ENCODE measurements at places on chromosomes 13 and 19.

GRCh38 chr13:66559093-66559492, 671.0 kb downstream of the PCDH9 start:
- DNase-seq = no peak

DNA sequence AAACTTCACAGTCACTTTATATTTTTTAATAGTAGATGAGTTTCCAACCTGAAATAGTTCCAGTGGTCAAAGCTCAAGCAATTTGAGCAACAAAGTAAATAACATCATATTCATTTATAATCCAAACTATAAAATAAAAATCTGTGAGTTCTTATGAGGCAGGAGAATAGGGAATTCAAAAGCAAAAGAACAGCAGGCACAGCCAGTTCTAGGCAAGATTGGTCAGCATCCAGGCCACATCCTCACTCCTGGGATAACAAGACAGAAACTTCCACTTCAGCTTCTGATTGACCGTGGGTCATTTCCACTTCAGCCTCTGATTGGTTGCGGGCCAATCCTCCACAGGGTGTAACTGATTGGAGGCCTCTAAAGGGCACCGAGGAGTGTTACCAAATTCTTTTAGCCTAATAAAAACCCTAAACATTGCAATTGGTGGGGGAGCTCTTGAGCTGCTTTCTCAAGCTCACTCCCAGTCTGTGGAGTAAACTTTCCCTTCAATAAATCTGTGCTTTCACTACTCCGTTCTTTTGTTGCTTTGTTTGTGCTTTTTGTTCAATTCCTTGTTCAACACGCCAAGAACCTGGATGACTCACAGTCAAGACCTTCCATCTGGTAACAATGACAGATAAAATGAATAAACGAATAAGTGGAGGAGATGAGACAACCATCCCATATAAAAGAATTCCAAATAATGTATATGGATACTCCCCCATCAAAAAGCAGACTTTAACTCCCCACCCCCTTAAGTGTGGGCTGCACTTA, 42.6 kb upstream of the AMER2 start:
- no peak for DNase-seq

DNA sequence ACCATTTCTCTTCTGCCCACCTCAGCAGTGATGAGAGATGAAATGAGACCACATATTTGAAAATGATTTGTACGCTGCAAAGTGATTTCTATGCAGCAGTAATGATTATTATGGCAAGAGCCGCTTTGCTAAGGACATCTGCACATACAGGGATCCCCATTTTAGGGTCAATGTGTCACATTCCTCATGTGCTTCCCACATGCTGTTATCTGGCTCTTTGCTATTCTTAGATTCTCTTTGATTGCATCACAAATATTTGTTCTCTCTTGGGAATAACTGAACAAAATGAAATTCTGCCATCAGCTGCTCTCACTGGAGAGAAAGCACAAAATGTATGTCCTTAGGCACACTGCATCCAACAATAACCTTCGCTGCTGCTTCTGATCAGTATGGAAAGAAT, 209.5 kb upstream of the IPO5 start:
- no peak for DNase-seq

GRCh38 chr19:50500060-50500752, 10.8 kb downstream of the JOSD2 start:
- DNase-seq = no peak

DNA sequence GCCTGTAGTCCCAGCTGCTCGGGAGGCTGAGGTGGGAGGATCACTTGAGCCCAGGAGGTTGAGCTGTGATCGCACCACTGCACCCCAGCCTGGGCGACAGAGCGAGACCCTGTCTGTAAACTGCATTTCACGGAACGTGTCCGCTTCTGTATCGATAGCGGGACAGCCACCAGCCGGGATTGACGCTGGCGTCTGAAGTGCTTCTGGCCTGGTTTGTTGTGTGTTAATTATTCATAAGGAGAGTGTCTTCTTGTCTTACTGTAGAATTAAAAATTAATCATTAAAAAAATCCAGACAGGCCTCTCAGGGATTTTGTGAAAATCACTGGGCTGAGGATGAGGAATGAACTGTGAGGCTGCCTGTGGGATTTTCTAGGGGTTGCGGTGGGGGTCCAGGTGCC, 16.2 kb upstream of the MISP start:
- DNase-seq = no peak

GRCh38 chr13:99640260-99640659, 139.0 kb downstream of the TM9SF2 start:
- no peak for DNase-seq

DNA sequence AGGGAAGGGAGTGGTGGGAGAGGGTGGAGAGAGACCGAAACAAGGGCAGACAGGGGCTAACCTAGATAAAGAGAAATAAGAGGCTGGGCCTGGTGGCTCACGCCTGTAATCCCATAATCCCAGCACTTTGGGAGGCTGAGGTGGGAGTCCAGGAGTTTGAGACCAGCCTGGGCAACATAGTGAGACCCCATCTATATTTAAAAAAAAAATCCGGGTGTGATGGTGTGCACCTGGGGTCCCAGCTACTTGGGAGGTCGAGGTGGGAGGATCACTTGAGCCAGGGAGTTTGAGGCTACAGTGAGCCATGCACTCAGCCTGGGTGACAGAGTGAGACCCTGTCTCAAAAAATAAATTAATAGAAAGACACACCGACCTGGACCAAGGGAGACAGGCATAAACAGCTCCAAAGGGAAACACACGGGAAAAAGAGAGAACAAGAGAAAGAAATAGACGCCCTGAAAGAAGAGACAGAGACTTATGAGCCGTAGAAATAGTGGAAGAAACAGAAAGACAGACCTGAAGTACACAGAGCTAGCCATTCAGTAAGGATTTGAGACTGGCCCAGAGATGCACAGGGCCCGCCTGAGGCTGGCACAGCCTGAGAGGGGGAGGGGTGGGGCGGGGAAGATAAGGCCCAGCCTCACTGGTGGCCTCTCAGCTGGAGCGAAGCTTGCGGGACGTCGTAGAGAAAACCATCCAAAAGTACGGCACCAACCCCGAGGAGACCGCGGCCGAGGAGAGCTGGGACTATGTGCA, 2.2 kb downstream of the CD37 start:
- no peak for DNase-seq

GRCh38 chr13:24301911-24302310, 7.5 kb upstream of the C1QTNF9 start:
- no peak for DNase-seq

GRCh38 chr13:25731037-25731436, 320.8 kb downstream of the SHISA2 start:
- DNase-seq = no peak

- DNase-seq = no peak
These were observed 3.7 kb upstream of the NOP53 start for GRCh38 chr19:47741544-47742140.

DNA sequence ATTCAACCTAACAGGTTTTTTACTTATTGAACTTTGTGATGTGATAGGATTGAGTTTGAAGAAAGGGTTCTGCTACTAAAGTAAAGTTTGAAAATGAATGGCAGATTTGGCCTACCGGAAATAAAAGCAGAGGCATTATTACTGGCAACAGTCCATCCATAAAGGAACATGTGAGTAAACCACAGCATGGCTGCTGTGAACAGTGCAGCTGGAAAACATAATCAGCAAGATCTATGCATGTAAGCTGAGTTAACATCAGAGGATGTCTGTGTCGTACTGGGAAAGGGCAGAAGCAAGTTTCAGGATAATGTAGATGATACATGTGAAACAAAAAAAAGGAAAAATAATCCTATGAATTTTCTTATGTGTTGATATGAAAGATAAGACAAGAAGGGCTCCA, 87.6 kb downstream of the CYSLTR2 start:
- DNase-seq = no peak

- no peak for DNase-seq
These were observed 65.0 kb downstream of the ARHGEF7 start for GRCh38 chr13:111179908-111180760.

GRCh38 chr19:36489920-36490415, 607 bp upstream of the ZNF566 start:
- peak; percentile 77 for DNase-seq

- no peak for DNase-seq
These were observed 55.3 kb downstream of the STK24 start for GRCh38 chr13:98521461-98522247.

- DNase-seq = no peak
These were observed 4.8 kb upstream of the ZNF439 start for GRCh38 chr19:11843722-11844121.

DNA sequence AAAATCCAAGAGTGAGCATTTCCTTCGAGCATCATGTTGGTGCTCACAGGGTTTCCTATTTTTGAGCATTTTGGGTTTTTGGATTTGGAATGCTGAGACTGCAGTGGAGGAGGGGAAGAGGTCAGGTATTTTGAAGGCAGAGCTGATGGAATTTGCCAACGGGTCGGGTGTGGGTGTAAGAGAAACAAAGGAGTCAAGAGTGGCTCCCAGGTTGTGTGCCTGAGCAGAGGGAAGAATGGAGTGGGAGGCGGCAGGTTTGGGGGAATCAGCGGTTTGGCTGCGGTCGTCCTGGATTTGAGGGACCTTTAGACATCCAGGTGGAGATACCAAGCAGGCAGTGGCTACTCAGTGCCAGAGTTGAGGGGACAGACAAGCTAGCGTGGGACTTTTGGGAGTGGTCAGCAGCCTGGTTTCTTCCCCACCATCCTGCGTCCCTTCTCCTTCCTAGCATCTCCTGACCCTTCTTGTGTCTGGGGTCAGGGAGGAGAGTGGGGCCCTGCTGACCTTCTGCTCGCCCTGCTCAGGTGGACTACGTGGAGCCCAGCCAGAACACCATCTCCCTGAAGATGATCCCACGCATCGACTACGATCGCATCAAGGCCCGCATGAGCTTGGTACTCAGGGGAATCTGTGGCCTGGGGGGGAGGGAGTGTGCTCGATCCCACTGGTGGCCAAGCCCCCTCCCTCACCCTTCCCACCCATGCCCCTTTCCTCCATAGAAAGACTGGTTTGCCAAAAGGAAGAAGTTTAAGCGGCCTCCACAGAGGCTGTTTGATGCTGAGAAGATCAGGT, 14.5 kb upstream of the TIMM50 start:
- no peak for DNase-seq

DNA sequence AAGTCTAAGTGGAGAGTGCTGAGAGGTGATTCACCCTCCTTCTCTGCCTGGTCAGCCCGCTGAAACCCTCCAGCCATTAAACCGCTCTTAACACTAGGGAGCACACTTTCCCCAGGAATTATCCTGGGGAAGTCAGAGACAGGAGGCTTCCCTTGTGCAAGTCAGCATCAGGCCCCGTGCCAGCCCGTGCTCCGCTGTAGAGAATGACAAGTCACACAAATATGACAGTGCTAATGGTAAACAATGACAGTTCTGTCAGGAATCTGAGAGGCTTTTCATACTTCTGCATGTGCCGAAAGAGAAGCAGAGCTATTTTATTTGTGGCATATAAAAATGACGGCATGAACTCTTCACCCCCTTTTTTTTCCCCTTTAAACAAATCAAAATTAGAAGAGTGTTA, 816.9 kb upstream of the SLC10A2 start:
- DNase-seq = peak; percentile 98

- DNase-seq = no peak
These were observed 1022.5 kb downstream of the PCDH9 start for GRCh38 chr13:66207610-66208009.

GRCh38 chr19:41843371-41843770, 1.1 kb downstream of the LYPD4 start:
- no peak for DNase-seq

DNA sequence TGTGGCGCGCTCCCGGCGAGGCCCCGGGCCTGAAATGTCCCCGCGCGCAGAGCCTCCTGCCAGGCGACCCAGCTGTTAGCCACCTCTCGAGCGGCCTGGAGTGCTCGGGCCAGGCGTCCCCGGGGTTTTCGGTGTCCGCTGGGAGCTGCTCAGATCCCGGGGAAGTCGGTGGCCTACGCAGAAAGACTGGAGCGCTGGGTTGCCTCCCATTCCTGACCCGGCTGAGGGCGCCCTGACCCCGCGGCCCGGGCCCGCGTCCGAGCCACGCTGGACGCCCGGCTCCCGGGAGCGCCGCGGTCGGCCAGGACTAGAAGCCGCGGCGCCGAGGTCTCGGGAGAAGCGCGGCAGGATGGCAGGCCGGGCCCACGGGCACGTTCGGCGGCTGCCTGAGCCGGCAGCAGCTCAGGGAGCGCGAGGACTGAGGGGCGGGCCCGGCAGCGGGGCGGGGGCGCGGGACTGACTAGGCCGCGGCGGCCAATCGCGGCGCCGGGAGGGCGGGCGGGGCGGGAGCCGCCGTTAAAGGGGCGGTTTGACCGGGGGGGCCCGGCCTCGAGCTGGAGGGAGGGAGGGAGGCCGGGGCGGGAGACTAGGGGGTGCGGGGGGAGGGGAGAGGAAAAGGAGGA, 1.3 kb upstream of the ZIC2 start:
- no peak for DNase-seq

- no peak for DNase-seq
These were observed 4.9 kb downstream of the REX1BD start for GRCh38 chr19:18593367-18594095.

GRCh38 chr19:54532528-54532927, 29.9 kb downstream of the LAIR2 start:
- DNase-seq = no peak

DNA sequence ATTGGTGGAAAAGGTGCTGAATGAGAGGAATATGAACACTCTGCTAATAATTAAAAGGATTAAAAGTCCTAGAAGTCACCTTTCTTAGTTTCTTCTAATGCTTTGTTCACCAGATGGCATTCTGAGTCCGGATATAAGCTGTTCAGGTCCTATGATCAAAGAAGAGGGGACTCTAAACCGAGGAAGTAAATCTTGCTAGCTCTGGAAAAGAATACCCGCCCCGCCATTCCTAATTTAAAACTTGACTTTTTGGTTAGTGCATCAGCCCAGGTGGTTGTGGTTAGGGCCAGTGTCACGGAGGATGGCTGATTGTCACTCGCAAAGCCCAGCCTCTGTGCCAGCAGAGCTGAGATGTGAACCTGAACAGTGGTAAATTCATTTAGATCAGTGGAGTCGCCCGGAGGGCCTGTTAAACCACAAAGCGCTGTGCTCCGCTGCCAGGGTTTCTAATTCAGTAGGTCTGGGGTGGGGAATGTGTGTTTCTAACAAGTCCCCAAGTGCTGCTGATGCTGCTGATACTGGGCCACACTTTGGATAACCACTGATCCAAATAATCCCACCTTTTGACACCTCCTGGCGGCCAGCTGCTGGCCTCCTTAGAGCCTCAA, 425.4 kb downstream of the DCT start:
- no peak for DNase-seq

GRCh38 chr19:54011507-54012211, 20.2 kb downstream of the CACNG6 start:
- DNase-seq = no peak

GRCh38 chr13:19567820-19568534, 6.6 kb upstream of the TPTE2 start:
- no peak for DNase-seq

- DNase-seq = no peak
These were observed 796 bp downstream of the GRWD1 start for GRCh38 chr19:48446579-48446978.

DNA sequence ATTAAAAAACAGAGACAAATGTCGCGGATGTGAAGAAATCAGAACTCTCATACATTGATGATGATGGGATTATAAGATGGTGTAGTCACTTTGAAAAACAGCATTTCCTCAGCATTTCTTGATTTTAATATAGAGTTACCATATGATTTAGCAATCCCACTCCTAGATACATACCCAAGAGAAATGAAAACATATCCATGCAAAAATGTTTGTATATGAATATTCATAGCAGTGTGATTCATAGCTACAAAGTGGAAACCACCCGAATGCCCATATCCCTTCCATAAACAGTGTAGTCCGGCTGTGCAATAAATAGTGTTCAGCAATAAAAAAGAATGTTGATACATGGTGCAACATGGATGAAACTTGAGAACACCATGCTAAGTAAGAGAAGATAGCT, 44.6 kb downstream of the DPY19L3 start:
- no peak for DNase-seq

Measured in kidney capillary endothelial cell (primary cell).